ENCODE measurements at places on chromosomes 1 and 21.

GRCh38 chr1:235101558-235102258 lies 26.9 kb downstream of the TOMM20 start:
- no peak for DNase-seq

- DNase-seq, result no peak
Observed at GRCh38 chr1:210264496-210265380, 32.1 kb downstream of the SERTAD4 start.

- DNase-seq, result no peak
Observed at GRCh38 chr1:21268281-21269239, 21.7 kb downstream of the ECE1 start.

DNA sequence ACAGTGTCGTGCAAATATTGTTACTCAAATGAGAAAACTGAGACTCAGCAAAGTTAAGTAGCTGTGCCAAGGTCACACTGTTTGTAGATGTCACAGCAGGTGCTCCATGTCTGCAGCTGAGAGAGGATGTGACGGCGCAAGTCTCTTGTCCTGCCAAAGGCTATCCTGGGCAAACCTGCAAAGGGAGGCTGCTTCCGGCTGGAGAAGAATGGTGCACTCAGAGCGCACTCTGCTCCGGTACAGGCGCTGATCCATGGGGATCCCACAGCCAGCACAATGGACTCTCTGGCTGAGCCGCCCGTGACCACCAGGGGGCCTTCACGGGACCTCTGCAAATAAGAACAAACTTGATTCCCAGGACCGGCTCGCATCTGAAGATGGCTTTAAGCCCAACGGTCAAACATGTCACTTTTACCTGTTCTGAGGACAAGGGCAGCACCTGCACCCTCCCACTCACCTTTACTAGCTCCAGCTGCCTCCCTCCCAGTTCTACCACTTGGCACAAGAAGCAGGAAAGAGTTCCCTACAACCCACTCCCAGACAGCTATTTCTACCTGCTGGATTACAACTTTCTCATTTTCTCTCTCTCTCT lies 21.9 kb downstream of the RD3 start:
- no peak for DNase-seq

DNA sequence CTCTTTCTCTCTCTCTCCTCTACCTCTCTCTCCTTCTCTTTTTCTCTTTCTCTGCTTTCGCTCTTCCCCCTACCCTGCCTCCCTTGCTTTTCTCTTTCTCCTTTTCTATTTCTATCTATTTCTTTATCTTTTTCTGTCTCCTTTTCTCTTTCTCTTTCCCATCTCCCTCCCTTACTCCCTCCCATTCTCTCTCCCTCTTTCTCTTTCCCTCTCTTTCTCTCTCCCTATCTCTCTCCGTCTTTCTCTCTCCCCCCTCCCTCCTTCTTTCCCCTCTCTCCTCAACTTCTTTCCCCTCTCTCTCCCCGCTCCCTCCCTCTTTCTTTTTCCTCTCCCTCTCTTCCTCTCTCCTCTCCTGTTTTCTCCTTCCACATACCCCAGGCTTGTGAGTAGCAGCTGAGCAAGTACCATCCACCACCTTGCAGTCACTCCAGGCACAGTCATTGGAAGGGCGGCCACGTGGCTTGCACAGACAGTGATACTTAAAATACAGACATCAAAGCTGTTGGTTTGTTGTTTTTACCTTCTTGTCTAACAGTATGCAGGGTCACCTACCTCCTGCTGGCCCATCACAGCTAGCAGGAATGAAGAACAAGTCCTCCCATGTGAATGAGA lies 209.1 kb upstream of the COA6 start:
- no peak for DNase-seq
